Stimulated activated CD4-positive, alpha-beta T cell treated with anti-CD3 and anti-CD28 coated beads, Interleukin-1b, Interleukin-23, amount 100 ng/mL, for 24 hours (primary cell): ENCODE measurements at places on chromosomes 2 and 18.
A peak's percentile ranks its signal among the peaks of the same experiment; 100 is the strongest.

- DNase-seq: no peak
Measured at GRCh38 chr2:226721541-226721940, 78.1 kb downstream of the IRS1 start.

DNA sequence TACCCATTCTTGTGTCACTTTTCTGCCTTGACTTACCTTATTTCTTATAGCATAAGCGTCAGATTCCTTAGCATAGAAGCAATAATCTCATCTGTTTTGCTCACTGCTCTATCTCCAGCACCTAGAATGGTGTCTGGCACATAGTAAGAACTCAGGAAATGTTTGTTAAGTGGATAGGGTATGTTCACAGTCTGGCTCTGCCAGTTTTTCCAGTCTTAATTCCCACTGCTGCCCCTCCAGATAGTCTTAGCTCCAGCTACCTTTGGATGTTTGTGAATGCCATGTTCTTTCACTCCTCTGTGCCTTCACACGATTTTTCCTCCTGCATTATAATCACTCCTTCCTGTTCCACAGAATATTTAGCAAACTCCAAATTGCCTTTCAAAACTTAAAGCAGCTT, 29.0 kb downstream of the DNAJC10 start:
- no peak for DNase-seq

GRCh38 chr2:88018909-88019308, 2.6 kb upstream of the RNU2-63P start:
- DNase-seq: no peak

DNA sequence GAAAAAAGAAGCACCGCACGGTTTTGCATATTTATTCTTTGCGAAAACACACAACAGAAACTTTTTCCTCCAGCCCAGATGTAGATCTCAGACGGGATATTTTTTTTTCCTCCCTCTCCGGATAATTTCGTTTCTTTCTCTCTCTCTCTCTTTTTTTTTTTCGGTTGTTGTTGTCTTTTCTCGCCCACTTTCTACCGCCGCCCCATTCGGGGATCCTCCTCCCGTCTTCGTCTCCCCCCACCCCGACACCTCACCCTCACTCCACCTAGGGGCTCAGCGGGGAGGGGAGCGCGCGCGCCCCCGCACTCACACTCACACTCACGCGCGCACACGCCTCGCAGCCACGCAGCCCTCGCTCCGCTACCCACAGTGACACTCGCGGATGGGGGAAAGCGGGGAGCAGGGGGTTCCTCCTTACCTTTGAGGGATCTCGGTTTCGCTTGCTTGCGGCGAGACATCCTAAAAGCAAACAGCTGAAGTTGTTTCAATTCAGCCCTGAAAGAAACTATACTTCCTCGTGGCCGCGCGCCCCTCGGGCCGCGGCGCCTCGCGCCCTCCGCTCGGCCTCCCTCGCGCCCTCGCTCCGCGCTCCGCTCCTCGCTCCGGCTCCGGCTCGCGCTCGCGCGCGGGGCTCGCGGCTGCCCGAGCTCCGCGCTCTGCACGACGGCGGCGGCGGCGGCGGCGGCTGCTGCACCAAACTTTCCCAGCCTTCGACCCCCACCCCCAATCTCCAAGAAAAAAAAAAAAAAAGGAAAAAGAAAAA, 1.3 kb downstream of the ZNF521 start:
- DNase-seq: no peak

DNA sequence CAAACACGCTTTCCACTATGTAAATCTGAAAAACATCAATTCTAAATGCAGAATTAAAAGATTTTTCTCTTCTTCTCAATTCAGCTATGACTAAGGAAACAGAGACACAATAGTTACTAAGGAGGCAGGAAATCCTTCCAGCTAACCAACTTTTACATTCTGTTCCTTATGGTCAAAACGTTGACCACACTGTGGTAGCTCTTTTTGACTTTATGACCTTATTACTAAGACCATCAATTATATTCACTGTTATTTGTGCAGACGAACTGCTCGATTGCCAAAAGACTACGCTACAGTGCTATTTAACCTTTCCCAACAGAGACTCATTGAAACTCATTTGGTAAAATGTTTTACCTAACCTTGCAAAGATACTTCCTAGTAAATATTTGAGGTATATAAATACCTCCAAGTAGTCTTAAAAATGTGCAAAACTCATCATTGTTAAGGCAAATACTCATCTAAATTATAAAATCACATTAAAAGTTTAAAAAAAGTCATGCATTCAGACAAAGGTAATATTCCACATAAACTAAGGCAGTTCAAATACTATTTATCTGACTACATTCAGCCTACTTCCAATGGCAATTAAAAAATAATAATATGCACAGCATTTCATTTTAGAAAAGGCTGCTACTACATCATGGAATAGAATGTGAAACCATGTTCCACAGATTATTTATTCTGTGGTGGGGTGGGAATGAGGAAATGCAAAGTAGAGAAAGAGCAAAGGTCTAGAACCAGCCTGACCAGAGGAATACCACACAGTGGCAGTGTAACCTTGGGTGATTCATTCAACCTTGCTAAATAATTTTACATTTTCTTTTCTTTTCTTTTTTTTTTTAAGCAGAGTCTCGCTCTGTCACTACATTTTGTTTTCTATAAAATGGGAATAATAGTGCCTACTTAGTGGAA, 139.9 kb downstream of the THADA start:
- no peak for DNase-seq

GRCh38 chr18:76992226-76993084, 140.1 kb downstream of the MBP start:
- DNase-seq: no peak

GRCh38 chr2:205060269-205060668, 515.0 kb downstream of the PARD3B start:
- DNase-seq: no peak

GRCh38 chr2:201223089-201224073, 37.0 kb upstream of the CASP8 start:
- DNase-seq: no peak

GRCh38 chr18:63438181-63438580, 15.9 kb upstream of the VPS4B start:
- DNase-seq: no peak

DNA sequence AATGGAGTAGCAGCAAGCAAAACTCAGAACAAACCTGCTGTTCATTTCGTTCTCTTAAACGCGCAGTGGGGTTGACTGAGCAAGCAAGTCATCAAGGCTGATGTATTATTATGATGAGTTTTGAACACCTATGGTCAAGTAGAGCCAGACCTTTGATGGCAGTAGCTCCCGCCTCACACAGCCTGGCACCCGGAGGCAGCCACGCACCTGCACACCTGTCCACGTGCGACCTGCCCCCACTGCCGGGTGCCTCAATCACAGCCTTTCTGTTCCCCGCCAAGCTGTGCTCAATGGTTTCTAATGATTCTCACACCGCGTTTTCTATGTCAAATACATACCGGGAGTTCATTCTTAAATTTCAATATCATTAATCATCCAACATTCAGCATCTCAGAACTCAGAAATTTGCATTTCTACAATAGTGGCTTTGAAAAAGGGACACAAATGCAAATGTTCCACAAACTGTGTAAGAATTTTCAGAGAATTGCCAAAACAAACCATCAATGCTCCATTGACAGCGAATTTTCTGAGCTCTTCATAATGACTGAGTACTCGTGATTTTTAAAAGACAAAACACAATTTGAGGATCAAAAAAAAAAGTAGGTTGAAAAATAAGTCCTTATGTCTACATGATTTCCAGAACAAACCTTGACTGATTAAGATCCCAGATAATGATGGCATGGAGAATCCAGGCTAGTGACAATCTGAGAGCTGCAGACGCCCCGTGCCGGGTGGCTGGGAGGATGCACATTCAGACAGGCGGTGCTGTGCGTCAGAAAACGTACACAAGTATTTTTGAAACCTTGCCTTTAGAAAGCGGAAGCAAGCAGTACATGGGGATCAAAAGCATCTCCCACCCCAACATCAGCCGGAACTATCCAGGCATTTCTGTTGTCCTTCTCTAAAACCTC, 56.6 kb downstream of the HDAC4 start:
- DNase-seq: no peak

GRCh38 chr2:202681688-202682205, 47.0 kb downstream of the FAM117B start:
- no peak for DNase-seq

- no peak for DNase-seq
Measured at GRCh38 chr2:215454519-215455246, 18.8 kb upstream of the FN1 start.

- DNase-seq: no peak
Measured at GRCh38 chr2:106322281-106322680, 128.2 kb upstream of the UXS1 start.

DNA sequence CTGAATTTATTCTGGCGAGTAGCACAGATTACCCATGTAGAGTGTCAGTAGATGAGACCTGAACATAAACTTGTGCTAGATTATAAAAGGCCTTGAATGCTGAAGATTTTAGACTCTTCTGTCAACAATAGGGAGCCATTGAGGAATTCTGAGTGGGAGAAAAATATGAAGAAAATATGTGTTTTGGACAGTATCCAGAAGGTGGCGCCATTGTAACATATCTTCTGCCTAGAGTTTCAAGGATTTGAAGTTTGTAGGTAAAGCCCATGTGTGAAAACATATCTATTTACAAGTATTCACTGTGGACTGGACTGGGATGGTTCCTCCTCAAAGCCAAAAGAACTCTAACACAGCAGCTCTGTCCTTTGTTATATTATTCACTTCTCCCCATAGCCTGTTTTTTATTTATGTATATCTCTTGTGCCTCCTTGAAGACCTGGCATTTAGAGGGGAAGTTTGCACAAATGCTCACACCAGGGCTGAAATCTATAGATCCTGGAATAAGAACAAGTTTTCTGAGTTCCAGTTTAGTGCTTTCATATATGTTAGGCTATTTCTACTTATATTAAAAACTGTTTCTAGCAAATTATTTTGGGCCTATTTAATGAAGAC, 124.9 kb downstream of the RDH14 start:
- no peak for DNase-seq

DNA sequence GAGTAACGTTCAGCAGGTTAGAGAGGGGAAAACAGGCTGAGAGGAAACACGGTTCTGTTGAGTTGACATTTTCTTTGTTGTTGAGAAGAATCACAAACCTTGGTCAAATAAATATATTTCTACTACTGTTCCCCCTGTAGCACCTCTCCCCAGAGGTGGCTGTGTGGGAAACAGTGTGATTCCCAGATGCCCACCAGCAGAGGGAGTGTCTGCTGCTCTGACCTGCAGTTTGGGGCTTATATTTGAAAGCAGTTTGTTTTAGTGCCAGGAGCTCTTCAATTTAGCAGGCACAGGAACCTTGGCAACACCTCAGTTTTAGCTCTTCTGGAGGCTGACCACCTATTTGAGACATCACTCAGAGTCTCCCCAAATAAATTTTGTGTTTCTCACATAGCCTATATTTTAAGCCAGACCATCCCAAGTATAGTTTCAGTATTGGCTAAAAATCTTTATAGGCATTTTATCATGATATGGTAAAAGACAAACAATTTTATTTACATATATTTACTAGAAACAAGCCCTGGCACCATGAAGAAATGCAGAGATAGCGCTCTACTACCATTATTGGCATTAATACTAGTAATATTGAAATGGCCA, 75.7 kb downstream of the PIK3C3 start:
- DNase-seq: no peak

DNA sequence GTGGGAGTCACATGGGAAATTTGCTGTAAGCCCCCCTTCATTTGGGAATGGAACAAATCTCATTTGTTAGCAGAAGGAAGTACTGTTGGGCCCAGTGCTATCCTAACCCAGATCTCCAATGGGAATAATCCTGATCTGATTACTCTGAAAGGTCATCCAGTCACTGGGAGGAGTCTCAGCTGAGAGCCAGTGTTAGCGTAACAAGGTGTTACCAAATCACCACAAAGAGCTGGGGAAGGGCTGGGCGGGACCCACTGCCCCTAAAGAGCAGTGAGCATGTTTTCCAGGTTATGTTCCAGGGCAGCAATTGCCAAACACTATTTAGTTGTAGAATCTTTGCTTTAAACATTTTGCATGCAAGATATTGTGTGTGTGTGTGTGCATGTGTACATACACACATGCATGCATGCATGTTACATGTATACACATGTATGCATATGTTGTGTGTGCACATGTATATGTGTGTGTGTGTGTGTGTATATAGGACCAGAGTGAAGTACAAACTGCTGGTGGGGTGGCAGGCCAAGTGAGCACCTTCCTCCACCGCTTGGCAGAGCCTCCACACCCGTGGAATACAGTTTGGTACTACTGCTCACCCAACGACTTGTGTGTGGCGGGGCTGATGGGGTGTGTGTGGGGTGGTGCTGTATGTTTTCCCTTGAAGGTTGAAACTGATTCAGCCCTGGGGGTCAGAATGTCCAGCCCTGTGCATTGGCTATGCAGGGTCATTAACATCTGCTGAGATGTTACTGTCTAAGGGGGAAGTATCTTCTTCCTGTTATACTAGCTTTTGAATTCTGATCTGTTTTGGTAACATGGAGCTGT, 15.2 kb downstream of the INPP5D start:
- DNase-seq: no peak

- no peak for DNase-seq
Measured at GRCh38 chr2:39107156-39107555, 13.7 kb downstream of the SOS1 start.

GRCh38 chr2:133143645-133144044, 424.6 kb downstream of the NCKAP5 start:
- no peak for DNase-seq

- peak; percentile 60 for DNase-seq
Measured at GRCh38 chr2:136118819-136119716, 1.1 kb upstream of the CXCR4 start.

DNA sequence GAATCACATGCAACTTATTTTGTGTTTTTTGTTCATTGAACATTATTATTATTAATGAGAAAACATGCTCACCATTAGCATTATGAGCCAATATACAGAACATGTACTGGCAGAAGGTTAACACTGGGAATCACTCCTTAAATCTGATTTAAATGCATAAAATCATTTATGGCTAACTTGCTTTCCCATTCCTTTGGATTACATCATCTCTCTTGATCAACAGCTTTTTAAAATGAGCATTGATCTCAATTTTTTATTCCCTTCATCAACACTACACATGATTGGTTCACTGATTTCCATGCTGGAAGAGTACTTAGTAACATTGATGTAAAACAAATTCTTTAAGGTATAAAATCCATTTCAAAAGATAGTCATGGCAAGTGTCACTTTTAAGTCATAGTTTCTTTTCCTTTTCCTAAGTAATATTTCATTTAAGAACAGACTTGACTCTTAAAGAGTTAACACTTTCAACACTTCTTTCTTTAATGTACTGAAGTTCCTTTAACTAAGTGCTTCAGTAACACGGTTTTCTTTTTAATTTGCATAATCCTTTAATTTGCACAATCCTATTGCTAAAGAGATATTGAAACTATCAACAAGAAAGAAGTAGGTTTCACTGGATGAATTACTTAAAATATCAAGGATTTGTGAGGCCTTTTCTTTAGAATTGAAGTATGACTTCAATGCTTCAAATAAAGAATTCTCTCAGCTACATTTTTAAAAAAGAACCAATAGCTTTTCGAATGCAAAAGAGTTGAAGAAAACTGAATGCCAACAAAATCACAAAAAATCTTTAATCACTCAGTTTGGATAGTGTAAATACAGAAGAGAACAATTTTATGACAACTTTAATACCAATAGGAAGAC, 24.9 kb upstream of the BUB1 start:
- DNase-seq: no peak

- DNase-seq: no peak
Measured at GRCh38 chr2:70726947-70727725, 40.9 kb downstream of the ADD2 start.

GRCh38 chr2:159076241-159076640, 107.8 kb downstream of the TANC1 start:
- DNase-seq: no peak

GRCh38 chr2:10079870-10080535, at the start of gene CYS1:
CYS1 (minus strand) TSS chr2:10080411; CDS start chr2:10080223, 188 bp downstream.
- DNase-seq: no peak

GRCh38 chr2:219430633-219431615, 3.7 kb upstream of the SPEG start:
- no peak for DNase-seq
